Anterior cingulate cortex (tissue), 58 donors: ENCODE measurements at places on chromosomes 13 and 19.

GRCh38 chr19:4830332-4830731 is 1.2 kb downstream of the TICAM1 start:
- DNase-seq, result no peak

DNA sequence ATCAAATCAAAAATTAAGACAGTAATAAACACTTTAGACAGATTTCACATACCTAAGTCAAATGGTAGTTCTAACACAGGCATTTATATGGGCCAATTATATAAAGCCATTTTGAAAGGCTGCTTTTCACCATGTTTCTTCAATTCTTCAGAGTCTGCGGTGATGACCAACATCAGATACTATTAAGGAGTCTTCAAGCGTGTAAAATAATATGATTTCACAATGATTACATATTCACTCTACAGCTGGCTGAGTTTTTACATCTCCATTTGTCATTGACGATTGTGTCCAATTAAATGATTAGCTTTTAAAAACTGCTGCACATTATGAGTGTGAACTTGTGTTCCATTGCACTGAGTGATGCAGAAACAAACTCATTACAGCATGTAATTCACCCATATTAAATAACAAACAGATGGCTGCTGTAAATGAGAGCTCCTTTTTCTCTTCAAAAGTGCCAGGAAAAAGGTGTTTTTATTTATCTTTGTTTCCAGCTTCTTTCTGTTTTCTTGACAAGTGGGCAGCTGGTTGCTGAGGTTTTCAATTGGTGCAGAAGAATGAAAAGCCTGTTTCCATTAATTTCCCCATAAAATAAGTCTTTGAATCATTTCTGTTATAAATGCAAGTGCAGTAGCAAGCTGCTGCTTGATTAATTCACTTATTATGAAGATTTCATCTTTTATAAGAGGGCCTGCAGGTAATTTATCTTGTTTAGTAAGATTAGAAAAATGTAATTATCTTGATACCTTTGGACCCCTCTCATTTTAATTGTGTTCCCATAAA is 676.1 kb upstream of the KLHL1 start:
- DNase-seq, result no peak

DNA sequence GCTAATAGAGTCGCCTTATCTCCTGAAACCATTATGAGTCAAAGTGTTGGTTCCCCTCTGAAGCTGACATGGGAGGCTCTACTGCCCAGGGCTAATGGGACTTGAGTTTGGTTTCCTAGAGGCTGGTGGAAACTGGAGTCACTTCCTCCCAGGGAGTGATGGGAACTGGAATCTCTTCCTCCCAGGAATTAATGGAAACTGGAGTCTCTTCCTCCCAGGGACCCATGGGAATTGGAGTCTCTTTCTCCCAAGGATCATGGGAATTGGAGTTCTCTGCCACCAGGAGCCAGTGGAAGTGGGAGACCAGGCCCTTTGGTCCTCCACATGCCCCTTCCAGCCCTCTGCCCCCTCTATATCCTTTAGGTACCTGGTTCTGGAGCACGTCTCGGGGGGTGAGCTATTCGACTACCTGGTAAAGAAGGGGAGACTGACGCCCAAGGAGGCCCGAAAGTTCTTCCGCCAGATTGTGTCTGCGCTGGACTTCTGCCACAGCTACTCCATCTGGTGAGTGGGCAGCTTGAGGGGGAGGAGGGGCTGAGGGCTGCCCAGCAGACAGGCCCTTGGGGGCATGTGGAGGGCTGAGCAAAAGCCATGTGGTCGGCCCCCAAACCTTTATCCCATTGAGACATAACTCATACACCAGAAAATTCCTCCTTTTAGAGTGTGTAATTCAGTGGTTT is 5.5 kb downstream of the BRSK1 start:
- no peak for DNase-seq

DNA sequence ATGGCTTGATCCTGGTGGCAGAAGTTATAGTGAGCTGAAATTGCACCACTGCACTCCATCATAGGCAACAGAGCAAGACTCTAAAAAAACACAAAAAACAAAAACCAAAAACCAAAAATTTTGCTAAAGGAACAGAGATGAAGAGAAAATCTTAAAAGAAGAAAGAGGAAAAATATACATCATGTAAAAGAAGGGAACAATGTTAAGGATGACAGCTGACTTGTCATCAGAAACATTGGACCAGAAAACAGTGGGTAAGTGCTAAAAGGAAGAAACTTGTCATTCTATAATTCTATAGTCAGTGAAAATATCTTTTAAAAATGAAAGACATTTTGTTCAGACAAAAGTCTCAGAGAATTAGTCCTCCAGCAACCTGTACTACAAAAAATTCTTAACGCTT is 93.8 kb downstream of the WASF3 start:
- DNase-seq, result no peak

DNA sequence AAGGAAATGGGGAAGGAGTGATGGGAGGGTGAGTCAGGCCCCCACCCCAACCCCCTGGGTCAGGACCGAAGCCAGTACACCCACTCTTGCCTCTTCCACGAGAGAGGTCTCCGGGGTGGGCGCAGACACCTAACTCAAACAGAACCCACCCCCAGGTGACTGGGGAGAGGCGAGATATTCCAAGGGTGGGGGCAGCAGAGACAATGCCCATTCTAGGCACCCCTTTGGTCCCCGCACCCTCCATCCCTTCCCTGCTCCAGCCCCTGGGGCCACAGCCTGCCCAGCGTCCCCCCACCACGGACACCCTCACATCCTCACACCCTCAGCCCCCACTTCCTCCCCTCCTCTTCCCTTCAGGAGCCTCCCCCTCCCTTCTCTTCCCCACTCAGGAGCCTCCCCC is 682 bp downstream of the ZSCAN18 start:
- DNase-seq, result no peak

GRCh38 chr13:24386816-24387708 is 77.7 kb downstream of the C1QTNF9 start:
- no peak for DNase-seq

- no peak for DNase-seq
These were observed 53.8 kb downstream of the PARP4 start for GRCh38 chr13:24458736-24459135.

- no peak for DNase-seq
These were observed at the start of gene C3 for GRCh38 chr19:6720369-6721137. TSS of gene C3 (minus strand) at chr19:6720650. CDS start at chr19:6720589, 61 bp downstream.

GRCh38 chr13:108915095-108915633 is 285.8 kb downstream of the MYO16 start:
- DNase-seq, result no peak

DNA sequence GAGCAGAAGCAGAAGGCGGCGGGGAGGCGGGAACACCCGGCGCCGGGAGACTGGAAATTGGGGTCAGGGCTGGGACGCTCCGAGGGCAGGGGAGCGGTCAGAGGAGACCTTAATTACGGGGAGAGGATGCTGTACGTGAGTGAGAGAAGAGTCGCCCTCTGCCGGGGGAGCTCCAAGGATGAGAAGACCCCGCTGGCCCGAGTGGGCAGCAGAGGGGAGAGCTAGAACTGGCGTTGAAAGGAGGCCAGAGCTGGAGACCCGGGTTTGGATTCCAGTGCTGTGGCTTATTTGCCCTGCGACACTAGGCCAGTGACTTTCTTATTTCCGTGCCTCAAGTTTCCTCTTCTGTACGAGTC is 536 bp downstream of the FAM32A start:
- no peak for DNase-seq

- no peak for DNase-seq
These were observed 793.6 kb downstream of the UQCRFS1 start for GRCh38 chr19:28419312-28419711.

DNA sequence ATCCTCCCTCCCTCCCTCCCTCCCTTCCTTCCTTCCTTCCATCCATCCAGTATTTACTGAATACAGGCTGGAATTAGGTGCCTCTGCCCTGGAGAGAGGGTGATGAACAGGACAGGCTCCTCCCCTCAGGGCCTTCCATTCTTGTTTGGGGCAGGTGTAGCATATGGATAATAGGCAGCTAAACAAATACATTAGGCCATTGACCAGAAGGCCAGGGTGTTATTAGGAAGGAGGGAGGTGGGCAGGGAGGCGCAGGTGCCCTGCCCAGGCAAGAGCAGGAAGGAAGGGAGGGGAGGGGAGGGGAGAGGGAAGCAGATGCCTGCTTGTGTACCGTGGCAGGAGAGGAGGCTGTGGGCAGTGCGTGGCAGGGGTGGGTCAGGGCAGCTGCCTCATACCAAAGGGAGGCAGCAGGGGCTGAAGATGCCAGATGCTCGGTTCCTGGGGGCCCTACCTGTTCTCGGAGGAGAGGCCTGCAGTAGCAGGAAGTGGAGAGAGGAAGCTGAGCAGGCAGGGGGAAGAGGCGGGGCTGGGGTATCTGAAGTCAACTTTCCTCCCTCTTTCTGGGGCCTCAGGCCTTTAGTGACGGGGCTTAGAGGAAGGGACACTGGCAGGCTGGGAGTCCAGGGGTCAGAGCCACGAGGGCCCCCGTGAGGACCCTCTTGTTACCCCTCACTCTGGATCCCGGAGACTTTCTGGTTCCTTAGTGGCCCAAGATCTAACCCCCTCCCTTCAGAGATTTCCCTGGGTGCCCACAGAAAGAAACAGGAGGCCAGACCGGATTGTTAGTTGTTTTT is at the start of gene RINL:
RINL (minus strand) TSS at position 495 of the 794 bp plus-strand sequence. CDS start 1,533 bp downstream, outside the sequence.
- DNase-seq, result no peak
